ENCODE measurements at places on chromosomes 11 and 22.

GRCh38 chr22:49233507-49234100 is 594.1 kb downstream of the BRD1 start:
- DNase-seq, result no peak

DNA sequence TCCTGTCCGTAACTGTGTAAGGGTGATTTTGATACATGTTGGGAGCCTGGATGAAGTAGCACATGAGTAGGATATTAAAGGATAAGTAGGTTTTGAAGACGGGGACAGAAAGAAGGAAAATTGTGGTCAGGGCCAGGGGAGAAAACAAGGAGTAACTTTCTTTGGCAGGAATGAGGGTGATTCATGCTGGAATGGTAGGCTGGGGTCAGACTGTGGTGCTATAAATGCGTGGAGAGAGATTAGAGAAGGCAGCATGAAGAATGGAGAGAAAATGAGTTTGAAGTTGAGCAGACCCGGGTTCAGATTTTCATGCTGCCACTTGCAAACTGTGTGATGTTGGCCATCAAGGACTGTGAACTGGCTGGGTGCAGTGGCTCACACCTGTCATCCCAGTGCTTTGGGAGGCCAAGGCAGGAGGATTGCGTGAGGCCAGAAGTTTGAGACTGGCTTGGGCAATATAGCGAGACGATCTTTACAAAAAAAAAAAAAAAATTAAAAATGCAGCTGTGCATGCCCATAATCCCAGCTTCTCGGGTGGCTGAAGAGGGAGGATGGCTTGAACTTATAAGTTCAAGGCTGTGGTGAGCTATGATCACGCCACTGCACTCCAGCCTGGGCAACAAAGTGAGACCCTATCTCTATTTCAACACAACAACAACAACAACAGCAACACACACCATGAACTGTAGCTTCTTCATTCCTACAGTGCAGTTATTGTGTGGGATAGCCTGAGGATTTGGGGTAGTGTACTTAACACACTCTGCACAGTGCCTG is 22.3 kb downstream of the ZBTB16 start:
- no peak for DNase-seq

- DNase-seq, result no peak
Observed at GRCh38 chr11:55707029-55707428, 45.0 kb downstream of the OR4C6 start.

GRCh38 chr11:64800303-64801157 is 2.5 kb downstream of the MAP4K2 start:
- DNase-seq, result no peak

DNA sequence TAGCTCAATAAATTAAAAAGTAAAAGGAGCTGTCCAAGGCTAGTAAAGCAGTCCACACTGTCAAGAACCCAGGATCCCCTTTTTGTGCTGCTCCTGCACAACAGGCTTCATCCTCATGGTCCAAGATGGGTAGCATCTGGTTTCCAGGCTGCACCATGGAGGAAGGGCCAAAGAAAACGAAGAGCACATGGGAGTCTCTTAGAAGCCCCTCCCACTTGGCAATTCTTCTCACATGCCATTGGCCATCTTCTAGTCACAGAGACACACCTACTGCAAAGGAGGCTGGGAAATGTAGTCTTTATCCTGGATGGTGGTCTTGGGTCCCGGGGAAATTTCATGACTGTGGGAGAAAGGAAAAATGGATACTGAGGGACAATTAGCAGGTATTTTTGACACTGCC is 37.8 kb downstream of the PRR5L start:
- DNase-seq, result no peak

- DNase-seq, result no peak
Observed at GRCh38 chr11:119584193-119585042, 144.6 kb downstream of the NECTIN1 start.

DNA sequence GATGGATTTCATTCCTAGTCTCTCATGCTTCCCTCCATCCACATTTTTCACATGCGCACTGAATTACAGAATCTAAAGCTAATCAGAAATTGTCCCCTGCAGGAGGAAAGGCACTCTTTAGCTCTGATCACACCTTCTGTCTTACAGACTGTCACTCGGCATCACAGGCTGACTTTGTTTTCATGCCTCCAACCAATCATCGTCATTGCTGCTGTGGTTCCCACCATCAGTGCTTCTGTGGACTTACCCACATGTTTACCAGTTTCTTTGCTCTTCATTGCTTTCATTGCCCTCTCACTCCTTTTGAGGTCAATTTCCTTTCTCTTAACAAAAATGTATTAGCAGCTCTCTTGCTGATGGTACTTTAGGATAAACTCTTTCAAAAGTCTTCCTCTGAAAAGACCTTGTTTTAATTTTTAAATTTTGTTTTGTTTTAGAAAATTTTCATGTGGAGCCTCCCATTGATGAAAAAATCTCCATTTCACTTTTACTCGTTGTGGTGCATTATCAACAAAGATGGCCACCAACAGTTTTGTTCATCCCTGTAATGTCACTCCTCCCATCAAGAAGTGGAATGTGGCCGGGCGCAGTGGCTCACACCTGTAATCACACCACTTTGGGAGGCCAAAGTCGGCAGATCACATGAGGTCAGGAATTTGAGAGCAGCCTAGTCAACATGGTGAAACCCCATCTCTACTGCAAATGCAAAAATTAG is 20.2 kb upstream of the TREH start:
- no peak for DNase-seq

All from cortex of kidney (tissue), 1 donor.